ENCODE measurements at places on chromosomes 7 and 10. TPM values are rescaled to one million over a fixed set of nuclear protein-coding genes. Genes with fewer than 3 reads are reported as not detected.

Gene HOXA5
- polyA plus RNA-seq, result 0.16 TPM

Gene TBX20
- not detected for polyA plus RNA-seq

Gene PKD2L1
- not detected for polyA plus RNA-seq

Gene LRMDA
- not detected for polyA plus RNA-seq

Gene LDB3
- 0.06 TPM for polyA plus RNA-seq

Gene ATP6V0E2
- 57.2 TPM for polyA plus RNA-seq

Gene GJD4
- not detected for polyA plus RNA-seq

DNA sequence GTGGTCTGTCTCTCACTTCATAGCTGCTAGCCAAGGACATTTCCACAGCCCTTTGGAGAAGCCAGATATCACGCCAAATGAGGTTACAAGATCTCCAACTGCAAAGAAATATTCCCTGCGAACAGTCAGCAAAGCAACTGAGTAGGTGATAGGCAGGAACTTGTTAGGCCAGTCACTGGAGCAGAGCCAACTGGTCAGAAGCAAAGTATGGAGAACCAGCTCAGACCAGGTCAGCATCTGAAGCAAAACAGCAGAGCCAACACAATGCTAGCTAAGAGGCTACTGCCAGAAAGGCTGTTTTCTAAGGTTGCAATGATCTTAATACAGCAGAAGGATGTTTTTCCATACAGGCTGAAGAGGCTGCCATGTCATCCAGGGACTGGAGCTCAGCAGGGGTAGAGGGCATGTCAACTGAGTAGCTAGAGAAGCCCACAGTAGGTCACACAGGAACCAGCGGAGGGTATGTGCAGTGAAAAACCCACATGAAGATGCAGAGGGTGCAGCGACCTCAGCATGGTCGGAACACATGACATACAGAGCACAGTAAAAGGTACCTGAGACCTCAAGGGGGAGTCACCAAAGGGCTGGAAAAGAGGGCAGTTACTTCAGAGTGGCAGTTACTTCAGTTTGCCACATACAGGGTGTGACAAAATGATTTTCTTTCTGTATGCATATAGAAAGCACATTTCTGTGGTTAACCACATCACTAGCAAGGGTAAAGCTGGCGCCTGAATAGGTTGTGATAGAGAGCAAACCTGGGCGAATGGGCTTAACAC, 8.9 kb downstream of the SEC31B start:
- H3K4me3 ChIP-seq, result no peak overlapping the region
- no peak overlapping the region for H3K27ac ChIP-seq
- peaks cover 8% of the 10 kb centered on the region for H3K4me1 ChIP-seq

GRCh38 chr7:98251231-98251600, 816 bp downstream of the TECPR1 start:
- no peak for DNase-seq
- peak overlapping the region; percentile 83 for H3K4me3 ChIP-seq
- no peaks in the 10 kb centered on the region for H3K27me3 ChIP-seq
- no peaks in the 10 kb centered on the region for H3K36me3 ChIP-seq

- H3K4me1 ChIP-seq, result no peaks in the 10 kb centered on the region
- no peak overlapping the region for H3K4me3 ChIP-seq
- DNase-seq, result no peak
Observed at GRCh38 chr7:45328403-45328981, 170.9 kb downstream of the RAMP3 start.

GRCh38 chr10:62578301-62578700, 204.1 kb downstream of the ZNF365 start:
- DNase-seq, result no peak
- H3K4me1 ChIP-seq, result no peaks in the 10 kb centered on the region
- no peak overlapping the region for H3K4me3 ChIP-seq
- H3K27me3 ChIP-seq, result peaks cover 2% of the 10 kb centered on the region
- H3K36me3 ChIP-seq, result no peaks in the 10 kb centered on the region
- H3K27ac ChIP-seq, result no peak overlapping the region

DNA sequence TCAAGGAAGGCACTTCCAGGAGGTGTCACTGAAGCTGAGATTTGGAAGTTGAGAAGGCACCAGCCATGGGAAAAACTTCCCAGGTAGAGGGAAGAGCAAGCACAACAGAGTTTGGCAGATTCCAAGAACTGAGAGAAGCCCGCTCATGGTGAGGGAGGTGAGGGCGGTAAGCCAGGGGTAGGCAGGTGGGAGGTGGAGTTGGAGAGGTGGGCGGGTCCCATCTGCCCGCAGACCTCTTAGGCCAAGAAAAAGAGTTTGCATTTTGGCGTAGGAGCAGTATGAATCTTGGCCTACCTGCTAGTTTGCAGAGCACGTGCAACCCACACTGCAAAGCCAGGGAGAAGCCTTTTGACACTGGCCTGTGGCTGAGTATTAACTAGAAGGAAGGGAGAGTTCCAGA, 18.8 kb downstream of the FRMPD2 start:
- no peak overlapping the region for H3K27ac ChIP-seq
- no peak overlapping the region for H3K4me3 ChIP-seq
- no peaks in the 10 kb centered on the region for H3K27me3 ChIP-seq

- H3K4me3 ChIP-seq, result peak overlapping the region; percentile 71
- peaks cover 19% of the 10 kb centered on the region for H3K4me1 ChIP-seq
- DNase-seq, result no peak
- peak overlapping the region; percentile 73 for H3K27ac ChIP-seq
Observed at GRCh38 chr10:5890452-5890915, 441 bp downstream of the FBH1 start.

GRCh38 chr7:48299580-48300169, 128.4 kb downstream of the ABCA13 start:
- peak; percentile 17 for DNase-seq
- no peak overlapping the region for H3K4me3 ChIP-seq
- no peaks in the 10 kb centered on the region for H3K27me3 ChIP-seq

DNA sequence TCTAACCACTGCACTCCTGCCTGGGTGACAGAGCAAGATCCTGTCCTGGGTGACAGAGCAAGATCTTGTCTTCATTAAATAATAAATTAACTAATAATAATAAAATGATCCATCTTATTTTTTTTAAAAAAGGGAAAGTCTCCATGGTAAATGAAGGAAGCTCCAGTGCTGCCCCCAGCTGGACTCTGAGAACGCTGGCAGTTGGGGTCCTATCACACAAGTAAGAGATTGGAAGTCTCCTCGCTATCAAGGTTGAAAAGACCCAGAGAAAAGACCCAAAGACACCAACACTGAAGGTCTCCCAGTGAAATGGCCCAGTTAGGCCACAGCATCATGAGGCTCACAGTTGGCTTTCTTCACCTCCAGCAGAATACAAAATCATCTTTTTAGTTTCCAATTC, 13.8 kb upstream of the C10orf67 start:
- no peak overlapping the region for H3K4me3 ChIP-seq
- no peaks in the 10 kb centered on the region for H3K27me3 ChIP-seq
- no peaks in the 10 kb centered on the region for H3K36me3 ChIP-seq

DNA sequence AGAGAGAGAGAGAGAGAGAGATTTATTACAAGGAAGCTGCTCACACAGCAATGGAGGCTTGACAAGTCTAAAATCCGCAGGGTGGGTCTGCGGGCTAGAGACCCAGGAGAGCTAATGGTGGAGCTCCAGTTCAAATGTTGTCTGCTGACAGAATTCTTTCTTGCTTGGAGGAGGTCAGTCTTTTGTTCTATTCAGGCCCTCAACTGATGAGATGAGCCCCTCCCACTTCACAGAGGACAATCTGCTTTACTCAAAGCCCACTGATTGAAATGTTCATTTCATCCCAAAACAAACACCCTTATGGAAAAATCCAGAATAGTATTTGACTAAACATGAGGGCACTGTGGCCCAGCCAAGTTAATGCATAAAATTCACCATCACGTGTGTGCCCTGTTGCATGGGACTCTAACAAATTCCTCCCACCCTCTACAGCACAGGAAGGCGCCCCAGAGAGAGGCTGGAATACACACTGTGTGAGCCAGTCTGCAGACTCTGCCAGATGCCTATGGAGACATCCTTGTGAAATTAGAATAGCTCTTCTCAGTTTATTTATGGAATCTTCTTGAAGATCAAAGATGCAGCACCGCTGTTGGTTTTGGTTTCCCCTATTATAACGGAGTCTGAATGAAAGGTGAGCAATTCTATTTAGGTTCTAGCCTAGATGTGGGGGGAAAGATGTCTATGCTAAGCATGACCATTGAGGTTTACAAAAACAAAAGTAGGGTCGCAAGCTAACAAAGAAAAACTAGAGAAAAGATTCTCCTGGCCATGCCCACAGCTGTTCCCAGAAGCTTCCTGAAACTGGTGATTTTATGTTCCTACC, 123.0 kb upstream of the SFMBT2 start:
- H3K27me3 ChIP-seq, result no peaks in the 10 kb centered on the region
- peaks cover 5% of the 10 kb centered on the region for H3K4me1 ChIP-seq
- no peak overlapping the region for H3K27ac ChIP-seq
- no peak for DNase-seq
- H3K36me3 ChIP-seq, result no peaks in the 10 kb centered on the region
- no peak overlapping the region for H3K4me3 ChIP-seq

DNA sequence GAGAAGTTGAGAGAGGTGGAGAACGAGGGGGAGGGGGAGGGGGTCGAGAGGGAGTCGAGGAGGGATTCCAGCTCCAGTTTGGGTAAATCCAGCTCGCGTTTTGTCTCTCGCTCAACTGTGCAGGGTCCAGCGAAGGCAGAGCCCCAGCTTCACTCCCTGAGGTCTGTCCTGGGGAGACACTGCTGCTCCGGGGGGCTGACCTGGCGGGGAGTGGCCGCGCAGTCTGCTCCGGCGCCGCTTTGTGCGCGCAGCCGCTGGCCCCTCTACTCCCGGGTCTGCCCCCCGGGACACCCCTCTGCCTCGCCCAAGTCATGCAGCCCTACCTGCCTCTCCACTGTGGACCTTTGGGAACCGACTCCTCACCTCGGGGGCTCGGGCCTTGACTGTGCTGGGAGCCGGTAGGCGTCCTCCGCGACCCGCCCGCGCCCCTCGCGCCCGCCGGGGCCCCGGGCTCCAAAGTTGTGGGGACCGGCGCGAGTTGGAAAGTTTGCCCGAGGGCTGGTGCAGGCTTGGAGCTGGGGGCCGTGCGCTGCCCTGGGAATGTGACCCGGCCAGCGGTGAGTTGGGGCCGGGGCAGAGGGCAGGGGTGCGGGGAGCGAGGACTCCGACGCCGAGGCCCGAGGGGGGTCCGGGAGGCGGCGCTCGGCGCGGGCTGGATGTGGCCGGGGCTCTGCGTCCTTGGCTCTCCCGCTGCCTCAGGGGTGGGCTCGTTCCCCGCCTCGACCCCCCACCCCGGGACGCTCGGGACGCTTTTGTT, at the start of gene TET1:
Gene TET1, plus strand, starts transcription at position 152 of the 757 bp plus-strand sequence. CDS start 12,002 bp downstream, outside the sequence.
- no peaks in the 10 kb centered on the region for H3K36me3 ChIP-seq
- H3K27ac ChIP-seq, result no peak within 1 kb of the TSS
- peak within 1 kb of the TSS; percentile 41 for H3K4me3 ChIP-seq
- no peak for DNase-seq
- H3K4me1 ChIP-seq, result no peaks in the 10 kb centered on the region

- H3K4me3 ChIP-seq, result no peak overlapping the region
- H3K27ac ChIP-seq, result no peak overlapping the region
- H3K4me1 ChIP-seq, result peaks cover 13% of the 10 kb centered on the region
- H3K27me3 ChIP-seq, result no peaks in the 10 kb centered on the region
- DNase-seq, result no peak
Observed at GRCh38 chr10:32947586-32947985, 10.4 kb downstream of the ITGB1 start.

DNA sequence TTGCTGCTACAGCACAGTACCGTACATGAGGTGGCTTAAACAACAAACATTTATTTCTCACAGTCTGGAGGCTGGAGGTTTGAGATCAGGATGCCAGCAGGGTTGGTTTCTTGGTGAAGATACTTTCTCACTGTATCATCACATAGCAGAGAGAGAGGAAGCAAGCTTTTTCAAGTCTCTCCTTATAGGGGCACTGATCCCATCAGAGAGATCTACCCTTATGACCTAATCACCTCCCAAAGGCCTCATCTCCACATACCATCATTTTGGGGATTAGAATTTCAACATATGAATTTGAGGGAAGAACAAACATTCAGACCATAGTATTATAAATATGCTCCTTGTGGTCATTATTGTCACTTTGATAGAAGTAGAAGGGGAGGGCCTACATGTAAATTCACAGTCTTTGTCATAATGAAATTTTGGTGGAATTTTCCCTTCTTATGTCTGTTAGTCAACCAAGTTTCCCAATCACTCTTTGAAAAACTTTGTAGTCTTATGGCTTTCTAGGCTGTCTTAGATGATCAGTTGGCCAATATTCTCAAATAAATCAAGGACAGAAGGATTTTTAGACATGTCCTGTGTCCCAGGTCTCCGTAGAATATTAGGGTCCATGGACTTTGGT, 606.2 kb downstream of the LRMDA start:
- no peaks in the 10 kb centered on the region for H3K27me3 ChIP-seq
- DNase-seq, result no peak
- H3K4me1 ChIP-seq, result no peaks in the 10 kb centered on the region
- H3K36me3 ChIP-seq, result no peaks in the 10 kb centered on the region
- no peak overlapping the region for H3K4me3 ChIP-seq

DNA sequence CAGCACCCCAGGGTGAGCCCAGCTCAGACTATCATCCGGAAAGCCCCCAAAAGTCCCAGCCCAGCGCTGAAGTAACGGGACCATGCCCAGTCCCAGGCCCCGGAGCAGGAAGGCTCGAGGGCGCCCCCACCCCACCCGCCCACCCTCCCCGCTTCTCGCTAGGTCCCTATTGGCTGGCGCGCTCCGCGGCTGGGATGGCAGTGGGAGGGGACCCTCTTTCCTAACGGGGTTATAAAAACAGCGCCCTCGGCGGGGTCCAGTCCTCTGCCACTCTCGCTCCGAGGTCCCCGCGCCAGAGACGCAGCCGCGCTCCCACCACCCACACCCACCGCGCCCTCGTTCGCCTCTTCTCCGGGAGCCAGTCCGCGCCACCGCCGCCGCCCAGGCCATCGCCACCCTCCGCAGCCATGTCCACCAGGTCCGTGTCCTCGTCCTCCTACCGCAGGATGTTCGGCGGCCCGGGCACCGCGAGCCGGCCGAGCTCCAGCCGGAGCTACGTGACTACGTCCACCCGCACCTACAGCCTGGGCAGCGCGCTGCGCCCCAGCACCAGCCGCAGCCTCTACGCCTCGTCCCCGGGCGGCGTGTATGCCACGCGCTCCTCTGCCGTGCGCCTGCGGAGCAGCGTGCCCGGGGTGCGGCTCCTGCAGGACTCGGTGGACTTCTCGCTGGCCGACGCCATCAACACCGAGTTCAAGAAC, 1.1 kb downstream of the VIM start:
- peak overlapping the region; percentile 78 for H3K4me3 ChIP-seq
- H3K4me1 ChIP-seq, result peaks cover 32% of the 10 kb centered on the region
- no peaks in the 10 kb centered on the region for H3K36me3 ChIP-seq
- H3K27ac ChIP-seq, result no peak overlapping the region

- H3K4me1 ChIP-seq, result no peaks in the 10 kb centered on the region
- no peaks in the 10 kb centered on the region for H3K27me3 ChIP-seq
- no peak overlapping the region for H3K4me3 ChIP-seq
- DNase-seq, result no peak
Observed at GRCh38 chr10:109743146-109743545, 180.2 kb downstream of the XPNPEP1 start.

All from GM12878 (cell line).